ENCODE measurements at places on chromosomes 4 and X. TPM values are rescaled to one million over a fixed set of nuclear protein-coding genes. Genes with fewer than 3 reads are reported as not detected.

The TRIM75 gene
- not detected for total RNA-seq

The ADH1B gene
- not detected for total RNA-seq

The ANXA10 gene
- 2.5 TPM for total RNA-seq

The SHROOM3 gene
- 0.58 TPM for total RNA-seq

The SMPX gene
- total RNA-seq, result 0.52 TPM

The EPGN gene
- total RNA-seq, result 146 TPM

The SYTL5 gene
- total RNA-seq, result 0.17 TPM

The USP27X gene
- 2.1 TPM for total RNA-seq
